ENCODE measurements at places on chromosomes 1 and 21. TPM values are rescaled to one million over a fixed set of nuclear protein-coding genes. Genes with fewer than 3 reads are reported as not detected.

GRCh38 chr1:198674009-198674408 lies 35.2 kb downstream of the PTPRC start:
- no peaks in the 10 kb centered on the region for H3K27me3 ChIP-seq
- no peak overlapping the region for H3K4me3 ChIP-seq
- peaks cover 19% of the 10 kb centered on the region for H3K4me1 ChIP-seq
- H3K36me3 ChIP-seq: no peaks in the 10 kb centered on the region
- no peak for DNase-seq
- no peak overlapping the region for H3K27ac ChIP-seq

DNA sequence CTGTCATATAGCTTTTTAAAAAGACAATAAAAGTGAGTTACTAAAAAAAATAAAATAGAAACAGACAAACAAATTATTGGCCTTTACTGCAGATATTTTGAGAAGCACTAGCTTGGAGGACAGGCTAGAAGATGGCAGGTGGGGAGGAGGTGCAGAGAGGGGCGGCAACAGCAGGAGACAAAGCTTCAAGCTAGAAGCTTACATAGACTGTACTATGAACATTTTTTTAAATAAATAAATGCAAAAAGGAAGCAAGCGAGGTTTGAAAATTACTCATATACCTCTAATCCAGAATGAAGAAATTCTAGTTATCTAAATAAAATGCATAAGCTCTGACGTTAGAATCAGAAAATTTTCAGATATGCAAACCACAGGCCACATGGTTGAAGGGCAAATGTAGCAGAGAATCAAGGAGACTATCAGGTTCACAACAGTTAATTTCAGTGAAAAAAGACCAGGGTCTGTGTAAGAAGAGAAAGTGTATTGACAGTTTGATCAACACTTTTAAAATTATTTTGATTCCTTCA lies 54.9 kb downstream of the NRIP1 start:
- no peak overlapping the region for H3K4me3 ChIP-seq
- no peak for DNase-seq
- no peak overlapping the region for H3K27ac ChIP-seq
- H3K36me3 ChIP-seq: peaks cover 18% of the 10 kb centered on the region

- no peak overlapping the region for H3K4me3 ChIP-seq
- H3K27me3 ChIP-seq: no peaks in the 10 kb centered on the region
- no peak overlapping the region for H3K27ac ChIP-seq
- no peak for DNase-seq
Observed at GRCh38 chr1:41632781-41633575, 148.5 kb upstream of the EDN2 start.

GRCh38 chr1:212070720-212071302 lies 35.3 kb downstream of the DTL start:
- H3K36me3 ChIP-seq: peaks cover 10% of the 10 kb centered on the region
- no peaks in the 10 kb centered on the region for H3K4me1 ChIP-seq
- no peak overlapping the region for H3K4me3 ChIP-seq
- no peak overlapping the region for H3K27ac ChIP-seq
- no peak for DNase-seq
- H3K27me3 ChIP-seq: no peaks in the 10 kb centered on the region

GRCh38 chr1:110425612-110426152 lies 18.2 kb upstream of the LAMTOR5 start:
- H3K27me3 ChIP-seq: peaks cover 9% of the 10 kb centered on the region
- no peak for DNase-seq
- H3K4me1 ChIP-seq: no peaks in the 10 kb centered on the region
- H3K27ac ChIP-seq: no peak overlapping the region
- no peak overlapping the region for H3K4me3 ChIP-seq

DNA sequence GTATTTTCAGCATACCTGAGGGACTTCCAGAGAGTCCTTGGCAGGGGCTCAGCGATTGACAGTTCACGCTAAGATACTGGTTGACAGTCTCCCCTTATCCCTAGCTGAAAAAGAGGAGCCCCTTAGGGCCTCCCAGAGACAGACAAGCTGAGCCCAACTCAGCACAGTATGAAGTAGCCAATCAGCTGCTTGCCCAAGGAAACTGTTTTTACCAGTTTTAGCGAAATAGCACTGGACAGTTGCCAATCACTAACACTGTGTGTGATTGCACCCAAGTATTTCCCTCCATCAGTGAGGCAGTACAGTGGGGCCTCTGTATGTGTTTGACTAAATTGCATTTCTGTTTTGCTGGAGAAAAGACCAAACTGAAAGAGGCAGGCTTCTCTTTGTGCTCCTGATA lies 27.0 kb downstream of the KHDRBS1 start:
- H3K27ac ChIP-seq: no peak overlapping the region
- H3K27me3 ChIP-seq: no peaks in the 10 kb centered on the region
- H3K4me1 ChIP-seq: no peaks in the 10 kb centered on the region
- no peak for DNase-seq

DNA sequence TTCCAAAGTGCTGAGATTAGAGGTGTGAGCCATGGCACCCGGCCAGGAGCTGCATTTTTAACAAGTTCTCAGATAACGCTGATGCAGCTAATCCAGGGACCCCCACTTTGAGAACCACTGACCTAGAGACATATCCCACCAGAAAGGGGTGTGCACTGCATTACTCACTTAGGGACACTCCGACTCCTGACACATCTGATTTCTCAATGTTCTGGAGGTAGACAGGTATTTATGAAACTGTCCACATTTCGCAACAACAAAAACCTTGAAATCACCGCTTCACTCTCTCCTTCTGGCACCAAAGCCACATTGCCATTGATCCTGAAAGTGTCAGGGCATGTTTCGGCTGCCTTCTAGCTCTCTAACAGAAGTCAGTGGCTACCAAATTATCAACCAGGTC lies 23.2 kb upstream of the CAMTA1 start:
- H3K4me1 ChIP-seq: no peaks in the 10 kb centered on the region
- H3K36me3 ChIP-seq: no peaks in the 10 kb centered on the region
- no peak overlapping the region for H3K27ac ChIP-seq
- no peaks in the 10 kb centered on the region for H3K27me3 ChIP-seq
- peak; percentile 54 for DNase-seq

The RXFP4 gene
- total RNA-seq: 0.33 TPM

The NUF2 gene
- 33.3 TPM for total RNA-seq

DNA sequence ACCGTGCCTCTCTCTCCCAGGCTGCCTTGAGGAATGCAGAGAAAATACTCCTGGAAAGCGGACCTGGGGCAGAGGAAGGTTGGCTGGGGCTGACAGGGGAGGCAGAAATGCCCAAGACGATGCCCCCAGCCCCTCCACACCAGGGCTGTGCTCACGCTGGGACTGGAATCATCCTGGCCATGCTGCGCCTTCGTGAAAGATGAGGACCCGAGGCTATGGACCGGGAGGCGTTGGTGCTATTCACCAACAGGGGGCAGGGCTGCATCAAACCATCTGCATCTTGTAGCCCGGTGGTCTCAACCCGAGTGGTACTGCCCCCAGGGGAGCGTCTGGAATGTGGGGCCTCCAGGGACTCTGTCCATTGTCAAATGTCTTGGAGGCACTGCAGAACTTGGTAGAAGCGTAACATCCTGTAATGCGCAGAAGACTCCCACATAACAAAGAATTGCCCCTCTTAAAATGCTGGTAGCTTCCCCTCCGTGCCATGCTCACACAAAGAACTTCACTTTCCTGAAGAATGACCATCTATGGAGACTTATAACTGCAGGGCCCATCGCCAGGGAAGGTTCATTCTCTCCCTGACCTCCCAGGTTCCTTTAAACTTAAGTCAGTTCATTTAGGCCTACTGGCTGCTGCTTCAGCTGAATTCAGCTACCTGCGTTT lies 251.2 kb downstream of the RRAGC start:
- no peak overlapping the region for H3K27ac ChIP-seq
- H3K27me3 ChIP-seq: peaks cover 50% of the 10 kb centered on the region
- no peaks in the 10 kb centered on the region for H3K36me3 ChIP-seq
- no peak for DNase-seq
- no peaks in the 10 kb centered on the region for H3K4me1 ChIP-seq

- H3K4me1 ChIP-seq: peaks cover 27% of the 10 kb centered on the region
- H3K27me3 ChIP-seq: no peaks in the 10 kb centered on the region
- no peaks in the 10 kb centered on the region for H3K36me3 ChIP-seq
Observed at GRCh38 chr1:9401080-9401453, 108.4 kb downstream of the SPSB1 start.

- no peak for DNase-seq
- H3K4me1 ChIP-seq: no peaks in the 10 kb centered on the region
- no peaks in the 10 kb centered on the region for H3K36me3 ChIP-seq
- H3K27me3 ChIP-seq: no peaks in the 10 kb centered on the region
- H3K4me3 ChIP-seq: no peak overlapping the region
Observed at GRCh38 chr1:60895701-60896100, 186.7 kb upstream of the NFIA start.

The LCE2A gene
- total RNA-seq: not detected

The SLC30A10 gene
- total RNA-seq: not detected

DNA sequence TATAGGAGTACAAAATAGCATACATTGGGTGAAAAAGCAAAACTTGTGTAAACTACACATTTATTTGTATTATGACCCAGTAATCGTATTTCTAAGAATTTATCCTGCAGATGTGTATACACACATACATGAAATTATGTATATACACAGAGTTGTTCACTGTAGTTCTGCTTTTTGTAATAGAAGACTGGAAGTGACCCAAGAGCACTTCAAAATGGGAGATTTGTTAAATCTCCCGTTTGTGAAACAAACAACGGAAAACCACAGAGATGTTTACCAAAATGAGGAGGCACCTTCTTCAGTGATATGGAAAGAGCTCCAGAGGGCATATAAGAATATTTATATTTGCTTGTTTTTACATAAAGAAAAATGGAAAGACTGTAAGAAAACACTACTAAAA lies 18.0 kb upstream of the MNDA start:
- no peak for DNase-seq
- no peaks in the 10 kb centered on the region for H3K36me3 ChIP-seq
- H3K4me3 ChIP-seq: no peak overlapping the region
- no peak overlapping the region for H3K27ac ChIP-seq

DNA sequence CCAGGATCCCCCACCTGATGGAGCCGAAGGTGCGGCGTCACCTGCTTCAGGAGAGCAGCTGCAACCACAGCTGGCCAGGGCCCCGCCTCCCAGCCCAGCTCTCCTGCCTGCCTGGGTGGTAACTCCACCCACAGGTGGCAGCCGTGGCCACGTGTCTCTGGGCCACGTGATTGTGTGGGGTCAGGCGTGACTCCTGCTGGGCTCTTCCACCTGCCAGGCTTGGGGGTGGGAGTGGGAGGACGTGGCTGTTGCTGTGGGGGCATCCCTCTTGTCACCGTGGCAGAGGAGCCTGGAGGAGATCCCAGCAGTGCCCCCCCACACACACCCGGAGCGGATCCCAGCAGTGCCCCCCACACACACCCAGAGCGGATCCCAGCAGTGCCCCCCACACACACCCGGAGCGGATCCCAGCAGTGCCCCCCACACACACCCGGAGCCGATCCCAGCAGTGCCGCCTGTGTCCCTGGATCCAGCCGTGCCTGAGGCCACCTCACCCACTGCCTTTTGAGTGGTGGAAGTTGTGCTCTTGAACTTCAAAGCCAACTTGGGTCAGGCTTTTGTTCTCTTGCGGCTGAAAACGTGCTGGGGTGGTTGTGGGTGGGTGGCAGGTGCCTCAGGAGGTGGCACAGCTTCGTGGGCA lies 32.2 kb downstream of the POFUT2 start:
- peak overlapping the region; percentile 36 for H3K4me3 ChIP-seq
- no peaks in the 10 kb centered on the region for H3K36me3 ChIP-seq
- no peak overlapping the region for H3K27ac ChIP-seq

The B3GALT2 gene
- total RNA-seq: not detected

- H3K27ac ChIP-seq: no peak overlapping the region
- H3K36me3 ChIP-seq: no peaks in the 10 kb centered on the region
- no peaks in the 10 kb centered on the region for H3K4me1 ChIP-seq
- DNase-seq: no peak
- no peaks in the 10 kb centered on the region for H3K27me3 ChIP-seq
Observed at GRCh38 chr21:37987668-37988067, 71.4 kb upstream of the KCNJ6 start.

The BRDT gene
- total RNA-seq: not detected

The ESPN gene
- total RNA-seq: 18.6 TPM

DNA sequence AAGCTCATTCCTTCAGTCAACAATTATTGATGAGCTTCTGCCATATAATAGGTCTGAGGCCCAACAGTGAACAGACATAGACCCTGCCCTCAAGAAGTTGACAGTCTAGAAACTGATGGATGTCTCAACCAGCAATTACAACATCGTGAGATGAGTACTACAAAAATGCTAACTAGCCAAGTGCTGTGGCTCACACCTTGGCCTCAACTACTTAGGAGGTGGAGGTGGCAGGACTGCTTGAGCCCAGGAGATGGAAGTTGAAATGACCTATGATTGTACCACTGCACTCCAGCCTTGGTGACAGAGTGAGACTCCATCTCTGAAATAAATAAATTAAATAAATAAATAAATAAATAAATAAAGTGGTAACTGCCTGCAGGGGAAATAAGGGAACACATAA lies 11.7 kb upstream of the PTP4A2 start:
- H3K4me3 ChIP-seq: no peak overlapping the region
- peaks cover 46% of the 10 kb centered on the region for H3K4me1 ChIP-seq
- no peaks in the 10 kb centered on the region for H3K36me3 ChIP-seq
- no peak overlapping the region for H3K27ac ChIP-seq
- DNase-seq: no peak

GRCh38 chr1:201713086-201713810 lies 115.7 kb upstream of the IPO9 start:
- peak; percentile 88 for DNase-seq
- peak overlapping the region; percentile 1 for H3K4me3 ChIP-seq
- H3K36me3 ChIP-seq: no peaks in the 10 kb centered on the region
- peak overlapping the region; percentile 92 for H3K27ac ChIP-seq
- no peaks in the 10 kb centered on the region for H3K27me3 ChIP-seq
- H3K4me1 ChIP-seq: peaks cover 41% of the 10 kb centered on the region

The MYOM3 gene
- 11.9 TPM for total RNA-seq

GRCh38 chr21:37655611-37656300 lies 260.5 kb downstream of the KCNJ6 start:
- H3K27me3 ChIP-seq: no peaks in the 10 kb centered on the region
- no peaks in the 10 kb centered on the region for H3K36me3 ChIP-seq
- peaks cover 28% of the 10 kb centered on the region for H3K4me1 ChIP-seq
- no peak overlapping the region for H3K4me3 ChIP-seq
- no peak for DNase-seq
- H3K27ac ChIP-seq: no peak overlapping the region
